Left cardiac atrium (tissue), 4 donors: ENCODE measurements at places on chromosomes 4 and X. TPM values are rescaled to one million over a fixed set of nuclear protein-coding genes. Genes with fewer than 3 reads are reported as not detected.
A peak's percentile ranks its signal among the peaks of the same experiment; 100 is the strongest.

DNA sequence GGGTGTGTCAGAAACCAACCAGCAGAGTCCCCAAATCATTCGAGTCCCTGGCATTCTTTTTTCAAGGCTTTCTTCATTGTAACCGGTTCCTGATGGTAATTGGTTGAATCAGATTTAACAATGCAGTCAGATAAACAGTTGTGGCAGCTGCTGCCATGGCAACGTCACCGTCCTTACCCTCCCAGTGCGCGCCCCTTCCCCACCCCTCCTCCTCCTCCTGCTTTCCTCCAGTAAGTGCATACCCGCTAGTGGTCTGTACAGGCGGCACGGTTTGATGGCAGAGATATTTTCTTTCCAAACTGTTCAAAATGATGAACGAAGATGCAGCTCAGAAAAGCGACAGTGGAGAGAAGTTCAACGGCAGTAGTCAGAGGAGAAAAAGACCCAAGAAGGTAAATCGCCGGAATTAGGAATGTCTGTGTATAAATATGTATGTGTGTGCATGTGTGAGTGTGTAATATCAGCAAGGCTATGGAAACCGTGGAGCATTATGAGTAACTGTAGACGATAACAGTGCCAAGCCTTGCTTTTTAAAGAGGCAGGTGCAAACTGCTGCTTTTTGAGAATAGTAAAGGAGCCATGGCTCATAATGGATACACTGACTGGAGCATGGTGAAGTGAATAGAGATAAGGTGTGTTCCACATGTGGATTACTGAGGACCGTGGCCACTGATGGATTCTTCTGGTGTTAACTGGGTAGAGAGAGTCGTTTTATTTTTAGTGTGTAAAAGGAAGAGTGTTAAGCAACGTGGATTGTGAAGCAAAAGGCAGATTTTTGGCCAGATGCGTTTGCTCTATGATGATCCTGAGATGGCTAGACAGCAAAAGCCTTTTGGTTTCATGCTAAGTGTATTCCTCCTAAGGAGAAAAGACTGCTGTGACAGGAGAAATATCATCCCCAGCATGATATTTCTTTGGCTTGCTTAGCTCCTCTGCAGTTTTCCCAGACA is at the start of gene ANK2:
TSS of gene ANK2 (plus strand) at position 233 of the 950 bp plus-strand sequence. CDS start at position 309, 76 bp downstream.
- DNase-seq: peak; percentile 22

DNA sequence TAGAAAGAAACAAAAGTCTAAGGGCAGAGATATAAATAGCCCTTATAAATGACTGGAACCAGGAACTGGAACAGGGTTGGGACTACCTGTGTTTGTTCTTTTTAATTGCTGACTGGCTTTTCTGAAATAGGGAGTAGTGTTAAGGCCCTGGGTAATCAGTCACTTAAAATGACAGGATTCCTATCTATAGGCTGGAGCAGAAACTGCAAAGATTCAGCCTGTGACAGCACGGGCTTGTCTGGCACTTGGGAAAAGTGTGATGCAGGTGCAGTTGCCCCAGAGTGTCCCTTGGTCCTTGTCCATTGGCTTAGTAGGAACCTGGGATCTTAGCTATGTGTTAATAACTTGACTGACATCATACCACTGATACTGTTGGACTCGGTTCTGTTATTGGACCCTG is 14.7 kb upstream of the PLAC8 start:
- no peak for DNase-seq

Gene MAGEA1
- not detected for total RNA-seq

DNA sequence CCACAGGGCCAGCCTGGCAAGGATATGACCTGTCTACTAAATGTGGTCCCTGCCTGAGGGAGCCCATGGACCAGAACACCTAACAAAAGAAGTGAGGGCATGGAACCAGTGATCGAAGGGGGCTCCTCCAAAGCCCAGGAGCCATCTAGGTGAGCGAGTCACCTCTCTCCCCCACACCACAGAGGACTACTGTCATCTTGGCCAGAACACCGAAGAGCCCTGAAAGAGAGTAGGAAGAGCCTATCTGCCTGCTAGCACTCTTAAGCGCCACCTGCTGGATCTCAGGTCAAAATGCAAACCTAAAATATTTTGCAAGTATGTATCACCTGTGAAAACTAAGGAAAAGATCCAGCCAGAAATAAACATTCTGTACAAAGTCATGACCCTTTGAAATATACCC is 137.9 kb upstream of the ZXDB start:
- DNase-seq: no peak

DNA sequence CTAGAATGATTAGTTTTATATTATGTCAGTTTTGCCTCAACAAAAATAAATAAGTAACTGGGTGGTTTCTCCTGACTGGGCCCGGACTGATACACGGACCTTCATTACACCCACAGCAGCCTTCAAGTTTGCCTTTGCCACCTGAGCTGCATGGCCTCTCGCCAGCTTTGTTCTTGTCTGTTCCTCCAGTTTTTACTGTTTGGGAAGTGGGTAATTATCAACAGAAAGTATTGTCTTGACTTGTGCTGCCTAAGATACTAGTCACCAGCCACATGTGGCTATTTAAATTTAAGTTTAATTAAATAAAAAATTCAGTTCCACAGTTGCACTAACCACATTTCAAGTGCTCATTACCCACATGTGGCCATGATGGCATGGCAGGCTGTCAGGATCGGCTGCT is 74.7 kb upstream of the INTU start:
- DNase-seq: no peak

- no peak for DNase-seq
These were observed 16.7 kb upstream of the KLF3 start for GRCh38 chr4:38647101-38647819.

GRCh38 chr4:63211375-63211774 is 1197.9 kb downstream of the TECRL start:
- DNase-seq: no peak
